ENCODE measurements at places on chromosomes 2 and 18.

DNA sequence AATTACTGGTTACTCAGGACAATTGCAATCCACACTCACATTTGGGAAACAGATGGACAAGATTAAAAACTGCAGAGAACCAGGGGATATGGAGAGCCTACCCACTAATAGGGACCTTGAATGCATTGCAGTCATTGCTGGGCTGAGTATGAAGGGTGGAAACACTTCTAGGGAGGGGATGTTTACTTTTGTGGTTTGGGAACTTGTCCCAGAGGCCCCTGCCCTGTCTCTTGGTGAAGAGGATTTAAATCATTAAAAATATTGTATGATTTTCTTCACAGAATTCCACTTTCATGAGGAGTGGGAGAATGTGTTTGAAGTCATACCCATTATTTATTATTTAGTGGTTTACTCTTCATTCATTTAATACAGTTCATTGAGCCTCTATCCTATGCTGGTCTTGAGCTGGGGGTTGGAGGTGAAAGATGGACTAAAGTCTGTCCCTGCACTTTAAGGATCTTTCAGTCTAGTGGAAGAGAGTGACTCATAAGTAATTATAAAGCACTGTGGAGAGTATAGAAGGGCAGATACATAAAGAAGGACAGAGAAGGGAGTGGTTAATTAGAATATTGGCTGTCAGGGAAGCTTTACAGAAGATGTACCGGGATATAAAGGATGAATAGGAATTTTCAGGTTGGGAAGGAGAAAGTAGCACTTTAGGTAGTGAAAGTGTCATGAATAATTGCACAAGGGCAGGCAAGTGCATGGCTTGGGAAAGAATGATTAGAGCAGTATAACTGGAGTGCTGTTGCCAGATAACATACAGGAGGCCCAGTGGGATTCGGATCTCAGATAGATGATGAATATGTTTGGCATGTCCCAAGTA, 313.4 kb downstream of the LPIN1 start:
- DNase-seq, result no peak

DNA sequence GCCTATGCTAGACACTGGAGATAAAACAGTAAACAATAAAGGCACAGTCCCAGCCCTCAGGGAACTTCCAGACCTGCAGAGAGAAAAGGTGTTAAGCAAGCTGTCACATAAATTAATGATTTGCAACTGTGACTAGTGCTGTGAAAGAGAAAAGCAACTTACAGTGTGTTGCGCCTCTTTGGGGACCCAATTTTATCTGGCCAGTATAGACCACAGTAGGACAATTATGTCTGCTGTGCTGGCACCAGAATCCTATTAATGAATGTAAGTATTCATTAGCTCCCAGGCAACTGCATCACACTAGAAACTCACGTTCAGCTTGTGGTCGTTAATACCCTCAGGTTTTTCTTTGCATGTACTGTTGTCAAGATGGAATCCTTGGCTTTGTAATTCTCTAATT, 55.3 kb upstream of the CHST9 start:
- DNase-seq, result no peak

DNA sequence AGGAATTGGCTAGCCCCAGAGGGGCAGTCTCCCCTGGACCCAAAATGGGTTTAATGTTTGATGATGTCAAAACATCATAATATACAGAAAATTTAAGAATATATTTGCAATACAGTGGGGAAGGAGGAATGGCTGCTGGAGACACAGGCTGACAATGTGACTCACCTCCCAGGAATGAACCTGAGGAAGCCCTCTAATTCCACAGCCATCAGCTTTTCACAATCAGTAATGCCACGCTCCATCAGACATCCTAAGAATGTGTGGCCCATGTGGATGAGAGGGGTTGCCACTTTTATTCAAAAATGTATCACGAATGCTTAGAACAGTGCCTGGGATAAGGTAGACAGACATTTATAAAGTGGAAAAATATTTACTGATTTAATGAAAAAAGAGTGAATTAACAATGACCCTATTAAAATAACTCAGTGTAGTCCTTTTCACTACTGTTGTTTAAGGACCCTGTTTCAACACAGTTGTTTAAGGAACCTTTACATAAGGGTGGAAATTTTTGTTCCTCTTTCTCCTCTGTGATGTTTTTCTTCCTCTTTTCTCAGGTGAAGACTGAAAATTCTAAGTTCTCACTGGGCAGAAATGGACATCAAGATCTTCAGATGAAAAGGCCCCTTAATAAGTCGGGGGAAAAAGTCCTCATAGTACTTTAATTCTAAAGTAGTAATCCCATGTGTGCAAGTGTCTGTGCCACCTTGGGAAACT, 17.5 kb upstream of the TMEM163 start:
- no peak for DNase-seq

GRCh38 chr2:218811382-218811781, 20.2 kb downstream of the PRKAG3 start:
- no peak for DNase-seq

- DNase-seq, result no peak
These were observed 22.8 kb downstream of the GULP1 start for GRCh38 chr2:188314314-188315054.

DNA sequence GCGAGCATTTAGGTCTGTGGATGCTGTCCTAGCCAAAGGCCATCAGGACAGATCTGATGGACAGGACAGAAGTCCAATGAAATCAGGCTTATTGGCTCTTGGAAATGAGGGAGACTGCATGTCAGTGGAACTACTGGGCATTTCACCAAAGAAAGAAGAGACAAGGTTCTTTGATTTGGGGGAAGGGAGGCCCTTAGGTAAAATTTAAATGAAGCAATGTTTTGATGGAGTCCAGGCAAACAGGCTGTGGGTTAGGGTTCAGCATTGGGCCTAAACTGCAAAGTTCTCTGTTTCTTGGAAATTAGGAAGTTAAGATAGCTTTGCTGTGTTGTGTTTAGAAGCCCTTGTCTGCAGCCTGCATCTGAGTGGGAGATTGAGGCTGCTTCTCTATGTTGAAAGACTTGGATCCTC, 31.6 kb upstream of the RNF149 start:
- no peak for DNase-seq

DNA sequence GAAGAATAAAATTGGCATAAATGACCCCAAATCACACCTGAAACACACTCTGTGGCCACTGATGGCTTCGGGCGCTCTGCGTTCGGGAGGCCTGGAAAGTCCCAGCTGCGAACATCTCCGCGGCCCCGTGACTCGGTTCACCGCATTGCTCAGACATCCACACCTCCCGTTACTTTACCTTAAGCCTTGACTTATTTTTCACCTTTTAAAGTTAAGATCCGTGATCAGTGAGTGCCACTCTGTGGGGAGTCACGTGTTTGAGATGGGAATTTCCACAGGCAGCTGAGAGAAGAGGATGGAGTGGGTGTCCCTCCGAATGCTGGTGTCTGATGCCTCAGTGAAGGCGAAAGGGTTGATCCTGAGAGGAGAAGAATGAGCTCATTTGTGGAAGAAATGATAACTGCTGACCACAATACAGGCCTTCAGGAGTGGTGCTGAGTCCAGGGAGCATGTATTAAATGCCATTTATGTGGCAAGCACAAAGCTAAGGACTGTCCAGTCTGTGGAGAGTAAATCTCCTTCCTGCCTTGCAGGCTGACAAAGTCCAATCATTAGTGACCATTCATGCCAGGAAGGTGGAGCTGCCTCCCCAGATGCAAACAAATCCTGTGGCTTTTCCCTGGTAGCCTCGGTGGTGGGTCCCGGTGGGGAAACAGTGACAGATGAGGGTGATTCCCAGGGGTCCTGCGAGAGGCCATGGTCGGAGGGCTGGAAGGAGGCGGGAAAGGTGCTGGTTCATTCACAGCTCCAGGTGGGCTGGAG, 168.8 kb downstream of the RTP5 start:
- no peak for DNase-seq

GRCh38 chr2:190759749-190760213, 110.9 kb downstream of the NAB1 start:
- no peak for DNase-seq

DNA sequence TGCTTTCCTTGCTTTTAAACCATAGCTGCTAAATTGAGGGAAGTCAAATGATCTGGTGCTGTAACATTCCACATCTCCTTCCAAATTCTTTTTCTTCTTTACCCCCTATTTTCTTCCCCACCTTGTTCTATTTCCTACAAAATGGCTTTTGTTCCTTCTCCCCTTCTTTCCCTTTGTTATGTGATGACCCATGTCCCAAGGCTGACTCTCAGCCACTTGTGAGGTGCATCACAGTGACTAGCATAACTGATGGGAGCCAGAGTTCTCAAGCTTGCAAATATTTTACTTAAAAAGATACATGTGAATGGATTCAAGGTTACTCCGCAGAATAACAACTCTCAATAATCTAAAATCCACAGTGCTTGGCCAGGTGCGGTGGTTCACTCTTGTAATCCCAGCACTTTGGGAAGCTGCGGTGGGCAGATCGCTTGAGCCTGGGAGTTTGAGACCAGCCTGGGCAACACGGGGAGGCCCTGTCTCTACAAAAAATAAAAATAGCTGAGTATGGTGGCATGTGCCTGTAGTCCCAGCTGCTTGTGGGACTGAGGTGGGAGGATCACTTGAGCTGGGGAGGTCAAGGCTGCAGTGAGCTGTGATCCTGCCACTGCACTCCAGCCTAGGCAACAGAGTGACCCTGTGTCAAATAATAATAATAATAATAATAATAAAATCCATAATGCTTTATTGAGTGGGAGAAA, 100.1 kb upstream of the CERS6 start:
- DNase-seq, result no peak

GRCh38 chr2:232576995-232577394, 26.5 kb downstream of the EIF4E2 start:
- DNase-seq, result no peak

GRCh38 chr2:85705680-85706039, 11.5 kb downstream of the GNLY start:
- no peak for DNase-seq
